ENCODE measurements at places on chromosomes 2 and 18.

GRCh38 chr2:224927646-224928173 lies 114.6 kb downstream of the DOCK10 start:
- DNase-seq = peak; percentile 13

DNA sequence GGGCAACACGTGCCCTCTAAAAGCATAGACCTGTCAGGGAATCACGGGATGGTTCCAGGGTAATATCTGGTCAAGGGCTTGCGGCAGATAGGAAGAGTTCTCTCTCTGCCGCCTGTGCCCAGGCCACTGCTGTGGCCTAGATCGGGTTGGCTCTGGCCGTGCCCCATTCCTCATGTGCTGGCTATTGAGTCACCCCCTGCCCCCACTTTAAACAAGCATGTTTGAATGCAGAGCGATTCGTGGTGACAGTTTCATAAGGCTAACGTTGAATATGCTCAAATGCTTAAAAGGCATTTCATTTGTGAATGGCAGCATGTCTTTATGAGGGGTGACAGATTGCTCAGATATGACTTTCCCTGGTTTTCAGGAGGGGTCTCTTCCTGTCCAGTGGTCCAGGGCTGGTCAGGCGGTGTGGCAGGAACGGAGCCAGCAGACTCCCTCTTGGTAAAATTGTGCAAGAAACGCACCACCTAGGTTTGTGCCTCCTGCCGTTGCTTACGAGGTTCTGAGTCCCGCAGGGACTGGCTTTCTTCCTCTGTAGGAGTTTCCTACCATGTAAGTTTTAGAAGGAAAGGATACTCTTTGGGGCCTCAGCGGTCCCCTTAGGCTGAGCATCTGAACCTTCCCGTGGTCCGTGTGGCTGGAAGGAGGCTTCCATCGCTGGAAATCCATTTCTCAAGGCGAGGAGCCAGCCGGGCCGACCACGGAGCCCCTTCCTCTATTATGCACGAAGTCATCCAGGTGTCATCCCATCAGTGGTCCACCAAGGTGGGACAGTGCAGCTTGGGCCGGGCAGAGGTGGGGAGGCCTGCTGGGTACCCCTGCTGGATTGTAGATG lies 50.2 kb downstream of the AGAP1 start:
- peak; percentile 43 for DNase-seq

DNA sequence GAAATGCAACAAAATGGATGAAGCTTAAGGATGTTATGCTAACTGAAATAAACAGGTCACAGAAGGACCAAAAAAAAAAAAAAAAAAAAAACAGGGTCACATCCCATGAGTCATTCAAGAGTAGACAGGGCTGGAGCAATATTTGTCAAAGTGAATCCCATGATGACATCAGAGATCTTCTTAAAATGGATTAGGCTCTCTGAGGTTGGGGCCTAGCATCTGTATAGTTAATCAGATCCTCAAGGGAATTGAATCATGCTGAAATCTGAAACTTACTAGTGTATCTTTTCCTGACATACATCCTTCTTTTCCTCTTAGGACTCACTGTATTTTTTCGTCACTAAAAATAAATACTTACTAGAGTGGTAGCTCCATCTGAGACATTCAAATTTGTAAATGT lies 380.6 kb upstream of the NXPH2 start:
- no peak for DNase-seq

DNA sequence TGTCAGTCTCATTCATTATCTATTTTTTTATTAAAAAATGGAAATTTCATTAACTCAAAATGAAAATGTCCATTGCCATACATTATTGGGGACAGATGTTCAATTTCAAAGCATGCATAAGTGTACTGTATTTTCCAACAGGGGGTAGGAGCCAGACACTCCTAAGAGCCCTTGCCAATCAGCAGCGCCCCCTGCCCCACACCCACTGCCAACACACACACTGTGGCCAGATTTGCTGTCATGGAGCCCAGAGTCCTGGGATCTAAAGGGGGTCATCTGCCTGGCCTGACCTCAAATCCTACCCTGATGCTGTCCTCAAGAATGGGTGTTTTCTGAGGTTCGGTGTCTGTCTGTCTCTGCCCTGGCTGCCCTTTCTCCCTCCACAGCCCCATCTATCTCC lies 162.2 kb upstream of the TWIST2 start:
- no peak for DNase-seq

DNA sequence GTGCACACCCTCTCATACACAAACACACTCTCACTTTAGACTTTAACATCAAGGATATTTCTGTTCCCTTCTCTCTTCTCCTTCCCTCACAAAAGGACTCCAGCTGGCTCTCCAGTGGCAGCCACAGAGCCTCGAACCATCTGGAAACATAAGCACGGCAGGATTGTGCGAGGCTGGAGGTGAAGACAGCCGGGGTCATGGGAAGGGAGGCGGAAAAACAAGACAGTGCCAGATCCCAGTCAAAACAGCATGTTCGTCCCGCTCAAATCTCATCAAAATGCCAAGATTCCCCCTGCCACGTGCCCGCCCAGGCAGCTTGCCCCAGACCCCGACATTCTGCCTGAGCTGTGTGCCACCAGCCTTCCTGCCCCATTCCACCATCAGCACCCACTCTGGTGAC lies 180.3 kb downstream of the ZBTB7C start:
- DNase-seq = no peak

DNA sequence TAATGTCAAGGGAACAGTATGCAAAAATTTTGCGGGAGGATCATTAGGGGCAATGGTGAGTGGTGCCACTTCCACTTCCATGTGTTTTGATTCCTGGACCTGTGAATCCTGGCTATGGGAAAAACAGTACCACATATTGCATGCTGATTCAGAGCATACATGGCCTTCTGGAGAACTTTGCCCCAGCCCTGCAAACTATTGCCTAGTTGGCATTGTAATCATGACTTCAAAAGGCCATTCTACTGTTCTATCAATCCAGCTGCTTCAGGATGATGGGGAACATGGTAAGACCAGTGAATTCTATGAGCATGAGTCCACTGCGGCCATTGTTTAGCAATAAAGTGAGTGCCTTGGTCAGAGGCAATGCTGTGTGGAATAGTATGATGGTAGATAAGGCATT lies 75.3 kb upstream of the ZC3H15 start:
- DNase-seq = no peak

DNA sequence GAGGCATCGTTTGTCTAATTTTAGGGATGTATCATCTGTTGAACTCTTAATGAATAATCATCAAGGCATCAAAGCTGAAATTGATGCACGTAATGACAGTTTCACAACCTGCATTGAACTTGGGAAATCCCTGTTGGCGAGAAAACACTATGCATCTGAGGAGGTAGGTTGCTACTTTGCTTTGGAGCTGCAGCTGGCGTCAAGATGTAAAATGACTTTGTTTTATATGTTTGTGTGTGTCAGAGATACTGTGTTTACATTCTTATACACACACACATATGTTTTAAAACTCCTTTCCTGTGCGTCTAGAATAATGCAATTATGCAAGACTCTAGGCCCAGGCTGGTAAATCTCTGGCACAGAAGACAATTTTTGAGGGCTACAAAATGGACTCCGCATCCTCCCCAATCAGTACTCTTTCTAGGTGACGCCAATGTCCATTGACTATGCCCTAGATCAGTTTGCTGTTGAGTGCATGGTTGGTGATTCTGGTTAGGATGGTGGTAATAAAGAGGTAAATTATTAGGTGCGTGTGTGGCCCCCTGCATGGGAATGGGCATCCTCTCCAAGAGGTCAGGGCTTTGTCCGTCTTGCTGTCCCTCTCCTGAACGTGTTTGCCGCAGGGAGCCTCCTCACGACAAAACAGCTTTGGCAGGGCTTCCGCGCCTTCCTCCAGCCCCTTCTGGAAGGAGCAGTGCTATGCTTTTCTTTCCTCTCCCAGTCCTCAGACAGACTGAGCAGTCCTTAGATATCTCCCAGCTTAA lies 68.2 kb upstream of the EML6 start:
- DNase-seq = no peak

- no peak for DNase-seq
These were observed 78.2 kb downstream of the PTGR3 start for GRCh38 chr18:75130591-75131328.

DNA sequence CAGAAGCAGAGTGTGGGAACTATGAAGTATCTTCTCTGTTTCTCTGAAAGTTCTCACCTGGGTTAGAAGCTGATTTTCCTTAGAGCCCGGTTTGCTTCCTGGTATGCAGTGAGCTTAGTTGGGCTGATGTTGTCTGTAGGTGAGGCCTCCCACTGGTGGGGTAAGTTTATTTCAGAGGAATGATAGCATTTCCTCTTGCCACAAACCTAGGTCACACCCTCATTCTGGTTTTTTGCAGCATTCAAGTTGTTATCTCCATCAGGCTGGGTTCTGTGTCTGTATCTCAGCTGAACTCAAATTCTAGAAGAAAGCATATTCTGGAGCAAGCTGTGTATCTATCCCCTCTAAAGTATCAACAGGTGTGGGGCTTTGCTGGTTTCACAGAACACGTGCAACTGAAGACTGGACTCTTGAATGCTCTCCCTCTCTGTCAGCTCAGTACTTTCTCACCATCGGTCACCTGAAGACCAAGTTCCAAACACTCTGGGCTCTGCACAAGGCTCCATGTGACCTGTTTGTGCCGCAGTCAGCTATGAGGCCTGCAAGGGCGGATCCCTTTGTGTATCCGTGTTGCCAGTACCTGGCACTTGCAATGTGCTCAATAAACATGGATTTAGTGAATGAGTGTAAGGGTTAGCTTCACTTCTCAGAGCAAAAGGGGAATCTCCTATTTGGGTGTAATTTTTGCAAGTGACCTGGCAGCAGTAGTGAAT lies 49.5 kb upstream of the MBOAT2 start:
- no peak for DNase-seq

- no peak for DNase-seq
These were observed 59.6 kb upstream of the CDH2 start for GRCh38 chr18:28236487-28236886.

DNA sequence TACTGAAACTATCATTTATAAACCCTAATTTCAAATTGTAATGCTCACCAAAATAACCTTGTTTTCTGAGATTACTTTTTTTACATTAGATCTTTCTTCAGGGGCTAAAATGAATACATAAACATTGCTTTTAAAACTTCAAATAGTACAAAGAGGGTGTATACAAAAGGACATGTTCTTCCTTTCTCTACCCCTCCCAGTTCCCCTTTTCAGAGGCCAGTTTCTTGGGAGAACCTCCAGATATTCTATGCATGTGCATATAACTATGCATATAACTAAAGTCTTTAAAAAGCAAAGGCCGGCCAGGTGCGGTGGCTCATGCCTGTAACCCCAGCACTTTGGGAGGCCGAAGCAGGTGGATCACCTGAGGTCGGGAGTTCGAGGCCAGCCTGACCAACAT lies 10.6 kb upstream of the FAM117B start:
- no peak for DNase-seq

GRCh38 chr2:190408538-190409271 lies 550 bp downstream of the MFSD6 start:
- DNase-seq = peak; percentile 66

DNA sequence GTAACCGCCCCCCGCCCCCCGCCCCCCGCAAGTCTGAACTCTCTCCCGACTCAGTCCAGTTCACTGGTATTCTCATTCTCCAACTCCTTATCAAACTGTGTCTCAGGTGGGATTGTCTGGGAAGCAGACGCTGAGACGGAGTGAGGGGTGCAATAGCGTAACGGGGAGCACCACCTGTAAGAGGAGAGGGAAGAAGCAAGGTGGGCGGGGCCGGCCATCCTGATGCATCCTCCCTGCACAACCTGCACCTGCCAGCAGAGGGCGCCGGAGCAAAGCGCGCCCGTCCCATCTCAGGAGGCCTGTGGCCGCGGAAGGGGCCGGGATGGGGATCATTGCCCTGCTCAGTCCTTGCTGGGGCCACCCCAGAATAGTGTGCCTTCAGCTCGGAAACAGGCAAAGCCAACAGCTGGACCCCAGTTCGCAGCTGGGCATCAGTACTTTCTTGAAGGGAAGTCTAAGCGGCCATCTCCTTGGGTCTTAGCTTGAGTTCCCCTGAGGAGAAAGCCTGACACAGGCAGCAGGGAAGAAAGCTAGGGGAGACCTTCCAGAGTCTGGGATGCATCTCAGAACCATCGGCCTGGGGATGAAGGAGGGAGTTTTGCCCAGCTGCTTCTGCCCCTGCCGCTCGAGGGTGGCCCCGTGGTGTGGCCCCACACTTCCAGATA lies 208.0 kb downstream of the TFCP2L1 start:
- DNase-seq = peak; percentile 89

- peak; percentile 62 for DNase-seq
These were observed 175.1 kb downstream of the ZFP36L2 start for GRCh38 chr2:43051338-43051737.

GRCh38 chr18:52442686-52443085 lies 102.7 kb downstream of the DCC start:
- DNase-seq = no peak

GRCh38 chr2:124810132-124810531 lies 785.0 kb downstream of the CNTNAP5 start:
- no peak for DNase-seq

DNA sequence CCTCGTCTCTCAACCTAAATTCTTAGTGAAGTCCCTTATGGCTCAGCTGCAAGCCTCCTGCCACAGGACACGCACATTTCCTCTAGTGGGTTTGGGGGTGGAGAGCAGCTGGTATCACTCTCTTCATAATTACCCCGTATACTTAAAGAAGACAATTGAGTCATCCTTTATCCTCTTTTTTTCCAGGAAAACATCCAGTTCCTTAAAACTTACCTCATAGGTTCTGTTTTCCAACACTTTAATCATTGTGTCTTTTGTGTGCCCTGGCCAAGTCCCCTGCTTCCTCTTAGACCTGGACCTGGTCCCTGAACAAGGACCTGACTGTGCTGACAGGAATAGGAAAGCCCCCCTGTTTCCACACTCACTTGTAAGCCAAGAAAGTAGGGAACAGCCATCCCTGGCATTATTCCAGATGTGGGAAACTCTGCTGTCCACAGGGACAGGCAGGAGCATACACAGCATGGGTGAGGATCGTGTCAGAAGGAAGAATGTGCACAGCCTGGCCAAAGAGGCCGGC lies 42.3 kb upstream of the MYO1B start:
- DNase-seq = no peak

- no peak for DNase-seq
These were observed 593 bp upstream of the ACTR2 start for GRCh38 chr2:65227020-65227455.

GRCh38 chr2:197710424-197711042 lies 5.4 kb downstream of the MARS2 start:
- no peak for DNase-seq

GRCh38 chr2:63853527-63854310 lies 12.0 kb downstream of the UGP2 start:
- DNase-seq = no peak

DNA sequence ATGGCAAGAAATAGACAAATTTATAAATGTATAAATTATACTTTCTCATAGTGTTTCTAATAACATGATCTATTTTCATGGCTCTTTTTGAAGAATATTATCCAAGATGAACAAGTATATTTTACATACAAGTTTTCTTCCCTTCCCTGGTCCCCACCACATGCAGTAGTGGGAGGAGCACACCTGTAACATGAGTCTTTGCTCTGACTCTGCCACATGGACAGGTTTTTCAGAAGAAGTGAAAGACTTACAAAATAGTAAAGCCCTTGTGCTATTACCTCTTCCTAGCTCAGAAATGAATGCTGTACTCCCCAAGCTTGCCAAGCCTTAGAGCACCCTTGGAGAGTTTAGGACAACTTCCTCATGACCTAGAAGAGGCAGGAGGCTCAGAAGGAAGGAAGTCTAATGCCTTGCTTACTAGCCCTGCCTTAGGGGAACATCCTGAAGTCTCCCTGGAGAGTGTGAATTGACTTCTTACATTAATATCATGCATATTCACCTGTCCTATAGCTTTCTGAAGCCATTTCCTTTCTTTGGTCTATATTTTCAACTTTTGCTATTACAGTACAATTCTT lies 18.4 kb downstream of the MXD1 start:
- no peak for DNase-seq

All from Calu3 (cell line).